ENCODE measurements at places on chromosomes 2 and 18. TPM values are rescaled to one million over a fixed set of nuclear protein-coding genes. Genes with fewer than 3 reads are reported as not detected.

HOXD10 gene
- total RNA-seq = not detected

LYG2 gene
- total RNA-seq = not detected

ALK gene
- not detected for total RNA-seq

PPP1R1C gene
- 0.53 TPM for total RNA-seq

DNER gene
- 0.07 TPM for total RNA-seq

PARD3B gene
- total RNA-seq = 19.0 TPM

FBXO36 gene
- total RNA-seq = 1.6 TPM

Data from thoracic aorta endothelial cell (primary cell).